Type B pancreatic cell (in vitro differentiated cells): ENCODE measurements at places on chromosomes 5 and 9.

DNA sequence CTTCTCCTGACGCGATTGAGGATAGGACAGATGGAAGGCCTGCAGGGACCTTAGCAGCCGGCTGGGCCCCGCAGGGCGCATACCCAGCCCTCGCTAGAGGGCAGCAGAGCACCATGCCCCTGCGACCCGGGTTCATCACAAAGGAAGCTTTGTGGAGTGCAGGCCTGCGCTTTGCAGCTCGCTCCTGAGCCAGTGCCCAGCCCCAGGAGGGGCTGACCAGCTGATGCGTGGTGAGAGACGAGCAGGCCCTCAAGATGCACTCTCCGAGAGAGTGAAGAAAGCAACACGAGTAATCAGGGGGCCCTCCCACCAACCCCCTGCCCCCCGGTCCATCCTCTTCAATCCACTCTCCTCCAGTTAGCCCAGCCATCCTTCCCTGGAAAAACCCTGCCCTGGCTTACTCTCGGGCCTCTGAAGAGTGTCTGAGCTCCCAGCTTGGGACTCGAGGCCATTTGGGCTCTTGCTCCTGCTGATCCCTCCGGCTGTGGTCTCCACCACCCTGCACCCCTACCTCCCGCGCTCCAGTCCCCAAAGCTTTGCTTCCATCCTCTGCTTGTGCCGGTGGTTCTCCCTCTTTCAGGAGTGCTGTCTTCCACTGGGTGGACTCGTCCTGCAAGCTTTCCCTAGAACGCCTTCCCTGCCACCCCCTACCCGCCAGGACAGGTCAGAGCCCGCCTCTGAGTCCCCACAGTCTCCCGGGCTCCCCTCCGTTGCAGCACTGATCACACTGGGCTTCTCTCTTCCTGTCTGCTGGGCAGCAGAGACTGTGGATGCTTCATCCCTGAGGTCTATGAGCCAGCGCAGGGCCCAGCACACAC, 9.1 kb upstream of the KIF12 start:
- DNase-seq: peak; percentile 83

- no peak for DNase-seq
Observed at GRCh38 chr5:59722874-59723273, 170.7 kb downstream of the PDE4D start.

GRCh38 chr5:179852993-179853547, 5.5 kb downstream of the MRNIP start:
- no peak for DNase-seq

GRCh38 chr9:78678877-78679276, 382.0 kb downstream of the PSAT1 start:
- no peak for DNase-seq

DNA sequence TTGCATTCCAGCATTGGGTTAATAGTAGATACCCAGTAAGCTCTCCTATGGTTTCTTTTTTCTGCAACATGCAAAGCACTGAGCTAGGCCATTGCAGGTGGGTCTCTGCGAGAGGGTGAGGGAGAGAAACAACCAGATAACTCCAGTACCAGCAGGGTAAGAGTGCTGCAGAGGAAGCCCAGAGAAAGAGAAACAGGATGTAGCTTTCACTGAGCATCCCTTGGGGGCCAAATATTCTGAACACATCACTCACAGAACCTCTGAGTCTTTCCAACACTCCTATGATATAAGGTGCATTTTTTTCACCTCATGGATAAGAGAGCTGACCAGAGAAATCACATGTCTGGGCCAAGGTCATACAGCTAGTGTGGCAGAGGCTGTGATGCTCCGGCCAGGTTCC, 76.7 kb downstream of the TRIM32 start:
- DNase-seq: no peak

- DNase-seq: no peak
Observed at GRCh38 chr9:79575547-79575946, 3.8 kb downstream of the TLE4 start.

GRCh38 chr5:136703706-136704105, 338.4 kb upstream of the TRPC7 start:
- no peak for DNase-seq

GRCh38 chr5:139677736-139678613, 29.8 kb downstream of the CXXC5 start:
- DNase-seq: no peak

DNA sequence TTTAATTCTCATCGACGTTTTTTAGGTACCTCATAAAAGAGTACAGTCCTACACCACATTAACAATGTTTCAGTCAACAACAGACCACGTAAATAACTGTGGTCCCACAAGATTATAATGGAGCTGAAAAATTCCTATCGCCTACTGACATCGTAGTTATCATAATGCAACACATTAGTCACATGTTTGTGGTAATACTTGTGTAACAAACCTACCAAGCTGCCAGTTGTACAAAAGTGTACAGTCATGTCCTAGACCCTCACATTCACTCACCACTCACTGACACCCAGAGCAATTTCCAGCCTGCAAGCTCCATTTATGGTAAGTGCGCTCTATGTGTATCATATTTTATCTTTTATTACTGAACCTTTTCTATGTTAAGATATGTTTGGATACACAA, 16.8 kb downstream of the GNAQ start:
- no peak for DNase-seq
